ENCODE measurements at places on chromosomes 5 and 9.

DNA sequence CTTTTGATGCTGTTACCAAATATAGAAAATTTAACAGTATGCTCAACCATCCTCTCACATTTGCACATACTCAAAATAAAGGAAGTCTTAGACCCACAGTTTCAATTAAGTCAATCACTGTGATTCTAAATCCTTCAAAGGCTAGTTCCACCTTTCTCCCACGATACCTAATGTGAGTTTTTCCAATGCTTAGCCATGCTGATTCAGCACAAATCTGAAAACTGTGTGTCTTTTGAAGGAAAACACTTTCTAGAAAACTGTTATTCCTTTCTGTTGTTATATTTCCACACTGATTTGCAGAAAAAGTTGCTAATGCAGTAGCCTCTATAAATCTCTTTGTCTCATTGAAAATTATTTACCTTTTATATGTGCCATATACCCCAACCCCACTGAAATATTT lies 645.7 kb downstream of the PRR16 start:
- DNase-seq = no peak

- DNase-seq = no peak
These were observed 214.5 kb upstream of the PUM3 start for GRCh38 chr9:3058409-3058808.

- DNase-seq = no peak
These were observed 7.8 kb downstream of the RAI14 start for GRCh38 chr5:34663771-34664496.

DNA sequence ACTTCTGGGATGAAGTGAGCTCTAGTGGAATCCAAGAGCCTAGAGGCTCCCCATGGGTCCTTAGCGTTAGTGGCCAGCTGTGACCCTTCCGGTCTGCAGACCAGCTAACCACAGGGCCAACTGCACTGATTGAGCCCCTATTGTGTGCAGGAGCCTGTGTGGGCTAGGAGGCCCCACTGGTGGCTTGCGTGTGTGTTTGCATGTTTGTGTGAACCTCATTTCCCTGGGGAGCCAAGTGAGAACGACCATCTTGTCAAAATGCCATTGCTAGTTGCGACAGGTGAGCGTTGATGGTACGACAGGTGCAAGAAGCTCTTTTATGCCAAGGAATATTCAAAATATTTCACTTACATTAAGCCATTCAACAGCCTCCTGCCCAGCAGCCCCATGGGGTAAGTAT lies 44.1 kb upstream of the ANKRD33B start:
- no peak for DNase-seq

DNA sequence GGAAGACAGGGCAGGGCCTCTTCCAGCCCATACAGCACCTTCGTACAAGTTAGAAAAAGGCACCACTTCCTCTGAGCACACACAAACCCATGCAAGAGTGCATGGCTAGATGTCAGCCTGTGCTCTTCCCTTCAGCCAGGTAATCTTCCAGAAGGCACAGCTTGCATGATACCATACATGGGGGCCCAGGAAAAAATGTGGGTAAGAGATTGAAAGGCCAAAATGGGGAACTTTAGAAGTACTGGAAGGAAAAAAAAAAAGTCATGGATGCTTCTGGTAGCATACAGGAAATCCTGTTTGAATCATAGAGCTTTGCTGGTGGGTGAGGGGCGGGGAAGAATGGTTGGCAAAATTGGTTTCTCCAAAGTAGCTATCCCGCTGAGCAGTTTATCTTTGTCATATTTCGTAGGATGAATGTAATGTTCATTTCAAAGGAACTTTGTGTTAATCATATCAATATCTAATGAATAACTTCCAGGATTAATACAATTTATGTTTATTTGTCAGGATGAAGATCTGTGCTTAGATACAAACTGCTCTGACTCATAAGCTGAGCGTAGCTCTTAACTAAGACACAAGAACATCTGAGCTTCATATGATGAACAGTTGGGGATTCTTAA lies 78.2 kb upstream of the MAP3K1 start:
- peak; percentile 26 for DNase-seq

DNA sequence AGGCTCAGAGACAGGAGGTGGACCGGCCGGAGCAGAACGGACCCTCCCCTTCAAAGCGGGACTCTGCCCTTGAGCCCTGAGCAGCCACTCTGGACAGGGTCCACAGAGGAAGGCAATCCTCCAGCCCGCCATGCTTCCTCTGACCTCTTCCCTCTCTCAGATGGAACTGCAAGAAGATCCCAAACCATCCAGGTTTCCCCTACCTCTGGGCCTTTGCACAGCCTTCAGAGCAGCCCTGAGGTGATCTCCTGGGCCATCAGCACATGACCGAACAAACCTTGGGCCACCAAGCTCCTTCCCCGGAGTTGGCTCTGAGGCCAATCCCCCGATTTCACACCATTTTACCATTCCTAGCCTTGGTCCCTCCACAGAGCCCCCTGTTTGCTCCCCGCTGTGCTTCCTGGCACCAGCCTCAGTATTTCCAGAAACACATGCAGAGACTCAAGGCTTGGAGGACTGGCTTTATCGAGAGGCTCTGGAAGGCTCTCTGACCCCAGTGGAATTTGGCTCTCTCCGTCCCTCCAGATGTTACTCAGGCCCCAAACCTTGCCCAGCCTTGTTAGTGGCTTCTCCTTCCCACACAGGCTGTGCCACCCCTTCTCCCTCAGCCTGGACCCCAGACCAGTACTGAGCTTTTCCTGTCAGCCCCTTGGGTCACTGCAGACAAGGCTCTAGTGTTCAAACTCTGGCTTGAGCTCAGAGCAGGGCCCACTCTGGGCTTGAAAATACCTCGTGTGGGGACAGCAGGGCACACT lies 48.6 kb upstream of the KCNMB1 start:
- no peak for DNase-seq

DNA sequence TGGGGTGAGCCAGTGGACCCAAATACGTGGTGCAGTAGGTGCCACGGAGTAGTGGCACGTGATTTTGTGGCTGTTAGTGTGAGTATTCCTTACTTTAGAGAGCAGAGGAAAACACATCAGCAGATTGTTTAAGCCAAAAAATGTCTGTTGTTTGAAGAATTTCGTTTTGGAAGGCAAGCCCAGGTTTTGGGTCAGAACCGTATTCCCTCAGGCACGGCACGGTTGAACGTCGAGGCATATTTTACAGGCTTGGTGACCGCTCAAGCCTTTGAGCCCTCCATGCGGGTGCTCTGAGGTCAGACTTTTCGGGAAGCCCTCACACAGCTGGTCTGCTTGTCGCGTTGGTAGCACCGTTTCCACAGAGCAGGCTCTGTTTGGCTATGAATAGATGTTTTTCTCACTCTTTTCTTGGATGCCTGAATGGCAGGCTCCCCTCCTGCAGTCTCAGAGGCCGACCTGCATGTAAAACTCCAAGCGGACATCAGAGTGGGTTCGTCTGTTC lies 27.2 kb downstream of the NEK6 start:
- no peak for DNase-seq

DNA sequence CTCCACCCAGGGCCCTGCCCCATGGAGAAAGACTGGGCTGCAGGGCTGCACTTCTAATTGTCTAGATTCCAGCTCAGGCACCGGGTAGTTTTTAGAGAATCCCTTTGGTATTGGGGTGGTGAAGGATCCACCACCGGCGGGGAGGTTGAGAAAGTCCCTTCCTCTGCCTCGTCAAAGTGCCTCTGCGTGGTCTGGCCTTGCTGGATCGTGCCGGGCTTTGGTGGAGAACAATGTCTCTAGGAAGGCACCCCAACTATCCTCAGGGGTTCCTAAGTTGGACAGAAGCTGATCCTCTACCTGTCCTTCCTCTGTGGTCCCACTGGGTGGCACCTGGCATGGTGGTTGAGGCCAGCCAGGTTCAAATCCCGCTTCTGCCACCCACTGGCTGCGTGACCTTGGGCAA lies 7.3 kb upstream of the AMBP start:
- no peak for DNase-seq

DNA sequence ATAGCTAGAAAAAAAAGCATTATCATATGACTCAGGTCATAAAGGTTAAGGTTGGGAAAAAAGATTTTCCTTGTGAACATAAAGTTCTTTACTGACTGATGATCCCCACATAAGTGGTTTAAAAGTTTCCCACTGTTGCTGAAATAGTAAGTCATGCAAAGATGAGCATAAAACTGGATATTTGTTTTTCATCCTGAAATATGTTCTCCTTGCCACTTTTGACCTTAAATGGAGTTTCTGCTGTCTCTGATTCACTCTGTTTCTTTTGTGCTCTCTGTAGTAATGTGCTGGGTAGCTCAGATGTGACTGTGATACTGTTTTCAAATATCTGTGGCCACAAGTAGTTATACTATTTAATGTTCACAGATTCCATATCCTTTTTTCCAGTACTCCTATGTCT lies 162.5 kb upstream of the GAS1 start:
- DNase-seq = peak; percentile 44

- no peak for DNase-seq
These were observed 121.1 kb downstream of the FBXL7 start for GRCh38 chr5:15621094-15621493.

- peak; percentile 71 for DNase-seq
These were observed 544.7 kb upstream of the KLF4 start for GRCh38 chr9:108033976-108034964.

DNA sequence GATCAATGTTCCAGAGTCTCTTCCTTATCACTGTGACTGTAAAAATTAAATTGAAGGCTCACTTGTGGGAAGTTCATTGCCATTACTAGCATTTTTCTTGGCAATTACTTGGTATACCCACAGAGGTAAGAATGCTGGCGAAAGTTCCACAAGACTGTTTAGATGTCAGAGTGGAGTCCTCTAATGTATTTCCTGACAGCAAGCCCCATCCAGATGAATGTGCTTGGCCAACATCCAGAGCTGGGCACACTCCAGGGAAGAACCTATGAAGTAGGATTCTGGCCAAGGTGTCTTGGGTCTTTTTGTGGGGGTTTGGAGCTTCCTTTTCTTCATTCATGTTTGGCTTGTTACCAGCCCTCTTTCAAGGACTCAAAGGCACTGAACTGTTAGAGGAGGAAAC lies 473.6 kb downstream of the DMAC1 start:
- DNase-seq = no peak

GRCh38 chr9:127999461-127999860 lies 18.7 kb upstream of the EEIG1 start:
- no peak for DNase-seq

DNA sequence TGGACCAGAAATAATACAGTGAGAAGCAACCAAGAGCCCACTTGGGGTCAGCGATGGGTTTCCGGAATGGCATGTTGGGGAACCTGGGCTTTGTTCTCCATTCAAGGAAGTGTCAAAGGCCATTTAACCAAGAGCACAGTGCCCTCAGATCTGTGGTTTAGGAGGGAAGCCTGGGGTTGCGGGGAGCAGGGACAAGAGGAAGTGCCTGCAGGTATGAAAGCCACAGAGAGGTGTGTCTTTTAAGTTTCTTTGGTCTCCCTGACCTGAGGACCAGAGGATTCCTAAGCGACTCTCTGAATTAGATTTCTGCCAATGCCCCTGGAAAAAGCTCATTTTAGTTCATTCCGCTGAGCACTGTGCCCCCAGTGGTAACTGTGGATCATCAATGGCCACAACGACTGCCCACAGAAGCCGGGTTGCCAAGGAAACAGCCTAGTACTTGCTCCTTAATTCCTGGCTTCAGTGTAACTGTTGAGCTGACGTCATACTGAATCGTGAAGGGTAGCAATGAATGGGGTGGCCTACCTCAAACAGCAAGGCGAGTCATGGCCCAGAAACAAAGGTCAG lies 107.3 kb upstream of the SPIN1 start:
- DNase-seq = no peak

DNA sequence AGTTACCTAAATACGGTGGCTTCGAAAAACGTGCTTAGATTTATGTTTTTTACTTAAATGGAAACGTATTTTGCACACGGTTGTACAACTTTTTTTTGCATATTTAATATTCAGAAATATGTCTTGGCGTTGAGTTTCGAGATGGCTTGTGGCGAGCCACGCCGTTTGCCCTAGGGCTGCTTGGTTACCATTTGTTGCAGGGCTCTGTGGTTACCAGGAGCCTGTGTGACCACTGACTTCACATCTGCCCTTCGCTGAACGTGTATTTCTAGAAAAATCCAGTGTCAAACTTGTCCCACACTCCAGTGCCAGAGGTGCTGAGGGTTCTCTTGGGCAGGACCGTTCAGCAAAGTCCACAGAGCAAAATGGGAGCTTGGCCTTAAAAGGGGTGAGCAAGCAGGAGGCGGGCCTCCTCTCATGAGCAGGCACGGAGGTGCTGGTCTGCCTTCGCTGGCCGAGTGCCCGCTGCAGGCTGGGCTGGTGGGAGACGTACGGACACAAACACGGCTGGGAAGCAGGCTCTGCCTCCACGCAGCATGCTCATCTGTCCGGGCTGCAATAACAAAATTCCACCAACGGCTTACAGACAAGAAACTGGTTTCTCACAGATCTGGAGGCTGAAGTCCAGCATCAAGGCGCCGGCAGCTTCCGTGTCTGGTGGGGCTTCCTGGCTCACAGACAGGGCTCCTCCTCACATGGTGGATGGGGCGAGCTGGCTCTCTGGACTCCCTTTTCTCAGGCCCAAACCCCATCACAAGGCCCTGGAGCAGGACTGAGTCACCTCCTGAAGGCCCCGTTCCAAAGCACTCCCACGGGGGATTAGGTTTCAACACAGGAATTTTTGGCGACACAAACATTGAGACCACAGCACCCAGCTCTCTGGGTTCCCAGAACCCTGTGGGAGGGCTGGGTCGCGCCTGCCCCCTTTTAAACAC lies 5.4 kb downstream of the MRPL36 start:
- DNase-seq = peak; percentile 86

GRCh38 chr9:24391095-24391494 lies 154.6 kb downstream of the IZUMO3 start:
- no peak for DNase-seq

- DNase-seq = no peak
These were observed 52.9 kb downstream of the C9orf50 start for GRCh38 chr9:129567842-129568559.

GRCh38 chr5:141778683-141779082 lies 96.7 kb upstream of the ARAP3 start:
- DNase-seq = no peak

DNA sequence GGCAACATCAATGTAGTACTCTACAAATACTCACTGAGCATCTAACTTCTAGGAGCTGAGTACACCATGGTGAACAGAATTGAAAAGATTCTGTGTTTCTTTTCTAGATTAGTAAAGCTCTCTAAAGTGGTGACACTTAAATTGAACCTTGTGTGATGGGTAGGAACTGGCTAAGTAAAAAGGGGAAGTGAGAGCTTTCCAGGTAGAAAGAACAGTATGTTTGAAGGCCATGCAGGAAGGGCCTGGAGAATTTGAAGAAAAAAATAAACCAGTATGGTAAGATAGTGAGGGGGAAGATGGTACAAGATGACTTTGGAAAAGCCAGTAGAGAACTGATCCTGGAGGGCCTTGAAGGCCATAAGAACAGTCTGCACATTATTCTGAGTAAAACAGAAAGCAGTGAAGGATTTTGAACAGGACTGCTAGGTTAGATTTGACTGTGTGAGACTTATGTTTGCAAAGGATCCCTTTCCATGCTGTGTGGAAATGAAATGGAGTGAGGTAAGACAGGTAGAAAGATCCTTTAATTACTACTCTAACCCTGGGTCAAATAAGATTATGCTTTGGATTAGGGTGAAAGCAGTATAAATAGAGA lies 46.7 kb upstream of the UBQLN1 start:
- DNase-seq = no peak
